ENCODE measurements at places on chromosomes 2 and 18.

DNA sequence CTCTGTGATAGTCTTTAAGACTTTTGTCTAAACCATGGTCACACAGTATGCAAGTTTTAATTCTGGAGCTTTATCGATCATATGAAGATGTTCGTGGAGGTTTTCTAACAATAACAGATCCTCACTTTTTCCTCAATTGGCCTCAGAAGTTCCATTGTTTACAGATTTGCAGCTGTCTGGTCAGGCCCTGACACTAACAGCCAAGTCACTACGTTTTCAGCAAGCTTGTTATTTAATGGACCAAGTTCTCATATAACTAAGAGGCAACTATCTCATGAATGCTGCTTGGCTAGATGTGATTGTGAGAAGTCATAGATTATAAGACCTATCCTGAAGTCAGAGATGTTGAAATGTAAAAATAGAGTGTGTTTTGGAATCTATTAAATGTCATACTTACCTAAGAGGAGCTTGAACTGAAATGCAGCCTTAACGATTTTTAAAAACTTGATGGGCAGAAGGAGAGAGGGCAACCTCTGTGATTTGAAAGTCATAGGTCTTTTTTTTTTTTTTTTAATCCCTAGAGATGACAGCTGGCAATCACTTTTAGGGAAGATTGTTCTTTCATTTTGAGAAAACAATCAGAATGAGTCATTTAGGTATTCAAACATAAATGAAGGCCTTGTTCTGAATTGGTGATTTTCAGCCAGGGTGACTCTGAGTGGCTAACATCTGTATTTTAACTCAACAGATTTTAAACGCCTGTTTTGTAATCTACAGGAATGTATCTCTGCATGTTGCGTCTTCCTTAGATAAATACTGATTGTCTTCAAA, 48.4 kb upstream of the NEMP2 start:
- no peak for DNase-seq

DNA sequence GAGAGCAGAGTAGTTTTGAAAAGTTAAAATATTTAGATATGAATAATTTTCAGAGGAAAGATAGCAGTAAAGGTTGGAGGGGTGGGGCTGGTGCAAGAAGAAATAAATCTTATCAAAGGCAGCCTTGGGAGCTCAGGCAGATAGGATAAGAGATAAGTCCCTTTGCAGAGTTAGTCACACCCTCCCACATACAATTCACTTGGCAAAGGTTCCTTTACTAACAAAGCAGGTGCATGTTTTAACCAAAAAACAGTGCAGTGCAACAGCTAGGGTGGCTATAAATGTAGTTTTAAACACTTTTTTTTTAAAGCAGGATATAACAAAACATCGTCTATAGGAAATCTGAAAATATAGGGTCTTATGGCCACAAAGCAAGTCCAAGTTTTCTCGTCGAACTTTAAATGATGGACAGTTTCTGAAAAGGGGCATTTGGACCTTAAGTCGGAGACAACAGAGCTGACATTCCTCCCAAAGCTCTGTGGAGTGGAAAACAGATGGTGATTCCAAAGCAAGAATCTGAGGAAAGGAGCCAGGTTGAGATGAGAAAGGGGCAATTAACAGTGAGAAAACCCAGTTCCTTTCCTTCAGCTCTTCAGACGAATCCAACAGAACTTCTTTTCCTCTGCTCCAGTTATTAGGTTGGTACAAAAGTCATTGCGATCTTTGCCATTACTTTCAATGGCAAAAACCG, 53.0 kb downstream of the EPHA4 start:
- DNase-seq, result no peak

DNA sequence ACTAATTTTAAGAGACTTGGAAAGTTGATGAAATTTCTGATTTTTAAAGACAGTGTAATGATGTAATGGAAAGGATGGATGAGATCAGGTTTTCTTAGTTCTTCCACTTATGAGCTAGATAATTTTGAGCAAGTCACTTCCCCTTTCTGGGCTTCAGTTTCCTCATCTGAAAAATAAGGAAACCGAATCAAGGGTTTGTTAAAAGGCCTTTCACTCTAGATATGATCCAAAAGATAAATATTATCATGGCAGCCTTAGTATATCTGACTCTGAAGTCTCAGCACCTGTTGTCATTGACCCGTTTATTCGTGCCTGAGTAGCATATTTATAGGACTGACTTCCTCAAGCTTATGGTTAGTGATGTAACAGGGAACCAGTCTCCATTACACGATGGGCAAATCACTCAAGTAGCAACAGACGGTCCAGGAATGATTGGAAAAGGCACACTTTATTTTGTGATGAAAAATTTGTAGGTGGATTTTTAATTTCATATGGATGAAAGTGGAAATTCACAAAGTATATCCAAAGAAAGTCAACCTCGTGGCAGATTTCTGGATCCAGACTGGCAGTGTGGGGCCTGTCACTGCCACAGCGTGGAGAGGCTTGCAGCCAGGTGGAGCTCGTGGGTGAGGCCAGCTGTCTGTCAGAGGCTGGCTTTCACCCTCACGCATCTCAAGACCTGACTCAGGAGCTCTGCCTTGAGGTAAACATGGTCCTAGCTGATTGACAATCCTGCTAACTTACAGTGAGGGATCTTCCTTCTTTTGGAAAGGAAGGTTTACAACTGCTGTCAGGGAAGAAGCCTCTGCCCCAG, 137.9 kb upstream of the CXCR4 start:
- no peak for DNase-seq

DNA sequence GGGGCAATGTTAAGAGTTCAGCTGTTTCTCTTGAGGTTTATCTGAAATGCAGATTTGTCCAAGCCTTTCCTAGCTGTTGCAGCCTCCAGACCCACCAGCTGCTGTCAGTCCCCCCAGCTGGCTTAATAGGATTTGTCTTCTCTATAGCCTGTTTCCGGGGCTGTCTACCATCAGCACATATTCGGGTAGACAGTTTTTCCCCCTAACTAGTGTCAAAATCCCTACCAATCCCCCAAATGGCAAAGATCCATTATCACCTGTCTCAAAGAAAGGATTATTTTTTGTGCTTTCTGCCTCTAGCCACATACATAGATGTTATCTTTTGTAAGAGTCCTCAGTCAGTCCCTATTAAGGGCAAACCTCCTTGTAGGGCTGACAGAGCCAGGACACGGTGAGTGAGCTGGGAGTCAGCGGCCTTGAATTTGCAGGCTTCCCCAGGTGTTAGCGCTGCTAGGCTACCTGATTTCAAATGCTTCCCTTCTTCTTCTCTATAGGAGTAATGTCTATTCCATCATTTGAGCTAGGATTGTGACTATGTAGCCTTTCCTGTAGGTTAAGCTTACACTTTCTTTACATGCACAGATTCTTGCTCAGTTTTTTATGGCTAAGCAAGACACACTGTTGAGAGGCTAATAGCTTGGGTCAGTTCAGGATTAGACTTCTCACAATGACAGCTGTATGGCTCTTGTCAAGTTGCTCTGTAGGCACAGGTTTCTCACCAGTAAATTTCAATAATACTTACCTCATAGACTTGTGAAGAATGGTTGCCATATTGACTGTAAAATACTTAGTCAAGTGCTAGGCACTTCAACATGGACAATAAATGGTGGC, 171.1 kb upstream of the UNC80 start:
- DNase-seq, result no peak

GRCh38 chr2:17076533-17076932, 410.9 kb upstream of the CYRIA start:
- DNase-seq, result no peak

Data from left cardiac atrium (tissue), 4 donors.